Glutamatergic neuron (in vitro differentiated cells): ENCODE measurements at places on chromosomes 6 and 20.

DNA sequence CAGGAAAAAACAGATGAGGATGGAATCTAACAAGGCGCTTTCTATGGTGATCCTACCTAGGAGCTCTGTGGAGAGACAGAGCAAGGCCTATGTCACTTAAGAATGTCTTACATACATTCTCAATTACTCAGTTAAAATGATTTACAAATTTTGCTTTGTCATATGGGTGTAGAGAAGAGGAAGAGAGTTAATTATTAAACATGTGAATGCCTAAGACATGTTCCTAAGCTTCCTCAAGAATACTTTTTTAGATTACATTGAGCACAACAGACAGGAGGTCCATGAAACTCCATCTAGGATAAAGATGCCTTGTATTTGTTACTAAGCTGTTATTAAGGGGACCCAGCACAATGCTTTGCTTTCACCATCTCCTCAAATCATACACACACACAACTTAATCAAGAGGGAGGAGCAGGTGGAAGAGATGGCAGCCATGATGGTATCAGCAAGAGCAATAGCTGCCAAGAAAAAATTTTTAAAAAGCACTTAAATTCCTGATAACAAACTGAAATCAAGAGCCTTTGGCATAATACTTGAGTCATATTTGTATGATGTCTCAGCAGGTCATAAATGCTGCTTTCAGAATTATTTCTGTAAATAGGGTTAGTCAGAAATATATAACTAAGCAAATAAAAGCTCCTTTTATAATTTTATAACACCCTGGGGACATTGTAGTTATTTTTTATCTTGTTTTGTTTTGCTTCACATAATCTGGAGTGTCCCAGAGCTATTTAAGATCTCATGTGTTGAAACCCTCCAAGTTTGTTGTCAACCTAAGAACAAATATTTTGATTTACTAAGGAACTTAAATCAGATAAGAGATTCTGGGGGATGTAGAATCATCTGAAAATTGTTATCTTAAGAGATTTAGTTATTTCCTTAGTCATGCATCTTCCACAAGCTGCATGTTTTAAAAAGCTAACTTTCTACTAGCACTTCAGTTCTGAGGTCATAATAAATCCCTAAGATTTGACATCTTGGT is 70.0 kb upstream of the CD2AP start:
- DNase-seq, result no peak

GRCh38 chr20:33438481-33438880 is 5.1 kb downstream of the SNTA1 start:
- no peak for DNase-seq

DNA sequence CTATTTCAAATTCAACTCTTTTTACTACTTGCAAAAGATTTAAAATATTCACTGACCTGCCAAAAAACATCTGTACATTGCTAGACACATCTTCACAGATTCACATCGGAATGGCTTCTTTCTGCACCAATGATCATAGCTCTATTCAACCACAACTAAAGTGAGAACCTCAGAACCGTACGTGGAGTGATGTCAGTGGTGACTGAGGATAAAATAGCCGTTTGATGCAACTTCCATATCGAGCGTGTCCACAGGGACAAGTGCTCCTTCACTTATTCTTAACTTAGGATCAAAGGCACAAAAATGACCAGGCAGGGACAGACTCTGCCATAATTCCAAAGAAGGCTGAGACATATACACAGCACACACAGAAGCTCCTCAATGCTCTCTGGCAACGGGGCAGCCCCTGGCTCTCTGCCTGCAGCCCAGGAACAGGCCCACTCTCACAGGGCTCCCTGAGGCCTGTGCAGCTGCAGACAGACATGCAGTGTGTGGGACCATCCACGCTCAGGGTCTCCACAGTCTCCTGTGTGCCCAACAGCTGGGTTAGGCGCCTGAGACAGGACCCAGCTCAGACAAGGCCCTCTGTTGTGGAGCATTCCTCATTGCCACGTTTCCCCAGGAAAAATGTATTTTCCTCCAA is 22.8 kb downstream of the FYN start:
- DNase-seq, result no peak

DNA sequence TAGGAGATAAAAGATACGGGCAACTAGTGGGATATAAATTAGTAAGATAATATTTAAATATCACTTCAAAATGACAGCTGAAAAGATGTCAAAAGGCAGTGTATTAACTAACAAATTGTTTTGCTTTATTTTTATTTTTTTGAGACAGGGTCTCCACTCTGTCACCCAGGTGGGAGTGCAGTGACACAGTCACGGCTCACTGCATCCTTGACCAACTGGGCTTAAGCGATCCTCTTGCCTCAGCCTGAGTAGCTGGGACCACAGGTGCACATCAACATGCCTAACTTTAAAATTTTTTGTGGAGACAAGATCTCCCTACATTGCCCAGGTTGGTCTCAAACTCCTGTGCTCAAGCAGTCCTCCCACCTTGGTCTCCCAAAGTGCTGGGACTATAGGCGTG is 5.9 kb downstream of the ZNF292 start:
- DNase-seq, result no peak

DNA sequence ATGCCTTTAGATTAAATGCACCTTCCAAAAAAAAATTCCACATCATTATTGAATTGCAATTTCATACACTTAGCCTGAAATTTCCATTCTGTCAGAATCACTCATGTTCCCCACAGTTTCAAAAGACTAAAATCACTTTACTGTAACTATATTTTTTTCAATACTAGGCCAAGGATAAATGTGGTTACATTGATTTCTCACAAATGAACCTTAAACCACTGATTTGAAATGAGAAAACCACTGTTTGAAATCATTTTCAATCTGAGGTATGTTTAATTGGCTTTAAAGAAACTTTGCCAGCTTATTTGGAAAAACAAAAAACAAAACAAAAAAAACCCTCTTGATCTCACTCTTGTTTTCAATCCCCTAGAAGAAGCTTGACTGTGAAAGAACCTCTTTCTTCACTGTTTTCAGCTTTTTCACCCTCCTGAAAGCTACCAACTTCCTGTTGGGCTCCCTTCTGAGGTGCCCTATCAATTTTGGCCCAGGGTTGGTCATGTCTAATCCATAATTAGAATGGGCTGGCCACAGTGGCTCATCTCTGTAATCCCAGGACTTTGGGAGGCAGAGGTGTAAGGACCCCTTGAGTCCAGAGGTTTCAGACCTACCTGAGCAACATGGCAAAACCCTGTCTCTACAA is 242.5 kb downstream of the ADGRG6 start:
- no peak for DNase-seq

GRCh38 chr6:39197922-39198500 is 31.3 kb downstream of the KCNK5 start:
- no peak for DNase-seq

- no peak for DNase-seq
Measured at GRCh38 chr6:44926556-44926955, 401.6 kb upstream of the RUNX2 start.

- DNase-seq, result no peak
Measured at GRCh38 chr6:87941556-87942358, 105.9 kb upstream of the SPACA1 start.

- no peak for DNase-seq
Measured at GRCh38 chr20:35003211-35004031, 47.8 kb downstream of the MYH7B start.

GRCh38 chr6:85419046-85419759 is 30.7 kb upstream of the NT5E start:
- DNase-seq, result no peak
